ENCODE measurements at places on chromosomes 16 and 17.

DNA sequence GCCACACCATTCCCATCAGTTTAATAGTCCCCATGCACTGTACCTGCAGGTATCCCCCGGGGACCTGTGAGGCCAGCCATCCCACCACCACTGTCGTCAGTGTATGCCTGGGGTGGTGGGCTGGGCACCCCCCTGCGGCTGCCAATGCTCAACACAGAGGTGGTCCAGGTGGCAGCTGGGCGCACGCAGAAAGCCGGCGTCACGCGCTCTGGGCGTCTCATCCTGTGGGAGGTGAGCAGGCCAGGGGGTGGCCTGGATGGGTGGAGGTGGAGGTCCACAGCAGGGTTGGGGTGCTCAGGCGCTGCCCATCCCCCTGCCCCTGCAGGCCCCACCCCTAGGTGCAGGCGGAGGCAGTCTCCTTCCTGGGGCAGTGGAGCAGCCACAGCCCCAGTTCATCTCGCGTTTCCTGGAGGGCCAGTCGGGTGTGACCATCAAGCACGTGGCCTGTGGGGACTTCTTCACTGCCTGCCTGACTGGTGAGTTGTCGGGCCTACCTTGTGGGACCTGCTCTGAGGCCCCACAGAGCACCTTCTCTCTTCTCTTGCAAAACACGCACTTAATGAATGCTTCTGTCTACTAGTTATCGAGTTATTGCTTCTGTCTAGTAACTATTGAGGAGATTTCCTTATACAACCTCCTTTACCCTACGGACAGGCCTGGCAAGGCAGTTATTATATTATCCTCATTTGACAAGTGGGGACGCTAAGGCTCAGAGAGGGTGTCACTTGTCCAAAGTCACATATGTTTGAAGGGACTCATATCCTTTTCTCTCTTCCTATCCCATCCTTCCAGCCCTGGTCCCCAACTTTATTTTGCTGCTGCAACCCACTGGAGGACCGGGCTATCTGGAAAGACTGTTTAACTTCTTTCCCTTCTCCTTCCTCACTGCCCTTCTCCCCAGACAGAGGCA, 5.8 kb upstream of the TRAF4 start:
- DNase-seq = no peak

GRCh38 chr16:47470810-47471209, 9.7 kb downstream of the PHKB start:
- no peak for DNase-seq

DNA sequence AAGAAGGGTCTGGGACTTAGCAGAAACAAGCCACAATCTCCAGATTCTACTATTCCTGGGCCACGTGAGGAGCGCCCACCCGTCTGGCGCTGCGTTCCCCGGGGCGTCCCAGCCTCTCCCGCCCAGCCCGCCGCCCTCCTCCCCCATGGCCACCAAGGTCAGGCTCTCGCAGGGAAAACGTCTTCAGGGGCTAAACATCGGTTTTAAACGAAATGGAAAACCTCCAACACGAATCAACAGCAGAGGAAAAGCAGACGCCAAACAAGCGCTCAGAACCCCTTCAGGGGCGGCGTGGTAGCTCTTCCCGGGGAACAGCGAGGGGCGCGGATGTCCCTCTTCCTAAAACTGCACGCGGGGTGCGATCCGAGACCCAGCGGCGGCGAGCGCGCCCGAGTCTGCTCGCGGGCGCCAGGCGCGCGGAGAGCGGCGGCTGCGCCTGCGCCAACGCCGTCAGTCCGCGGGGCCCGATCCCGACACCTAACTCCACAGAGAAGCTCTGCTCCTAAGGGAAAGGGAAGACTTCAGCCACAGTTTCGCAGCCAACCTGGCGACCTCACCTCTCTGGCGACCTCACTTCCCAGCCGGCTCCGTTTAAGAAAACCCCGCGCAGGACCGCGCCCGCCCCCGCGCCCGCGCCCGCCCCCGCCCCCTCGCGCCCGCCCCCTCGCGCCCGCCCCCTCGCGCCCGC, 505 bp upstream of the COG1 start:
- peak; percentile 48 for DNase-seq

DNA sequence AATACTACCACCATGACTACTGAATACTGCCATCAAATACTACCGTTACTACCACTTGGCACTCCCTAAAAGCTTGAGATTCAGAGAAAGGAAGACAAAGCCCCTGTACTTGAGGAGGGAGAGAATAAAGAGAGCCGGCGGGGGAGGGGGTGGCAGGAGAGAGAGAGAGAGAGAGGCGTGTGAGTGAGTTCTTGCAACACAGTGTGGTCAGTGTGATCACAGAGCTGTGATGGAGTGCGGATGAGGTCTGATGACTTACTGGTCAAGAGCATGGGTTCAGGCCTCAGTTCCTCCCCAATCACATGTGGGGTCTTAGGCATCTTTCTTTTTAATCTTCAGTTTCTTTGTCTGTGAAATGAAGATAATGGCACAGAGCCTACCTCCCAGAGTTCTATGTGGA, 19.2 kb downstream of the PRKCB start:
- DNase-seq = no peak

- DNase-seq = no peak
Measured at GRCh38 chr17:4195306-4195705, 52.3 kb downstream of the CYB5D2 start.

DNA sequence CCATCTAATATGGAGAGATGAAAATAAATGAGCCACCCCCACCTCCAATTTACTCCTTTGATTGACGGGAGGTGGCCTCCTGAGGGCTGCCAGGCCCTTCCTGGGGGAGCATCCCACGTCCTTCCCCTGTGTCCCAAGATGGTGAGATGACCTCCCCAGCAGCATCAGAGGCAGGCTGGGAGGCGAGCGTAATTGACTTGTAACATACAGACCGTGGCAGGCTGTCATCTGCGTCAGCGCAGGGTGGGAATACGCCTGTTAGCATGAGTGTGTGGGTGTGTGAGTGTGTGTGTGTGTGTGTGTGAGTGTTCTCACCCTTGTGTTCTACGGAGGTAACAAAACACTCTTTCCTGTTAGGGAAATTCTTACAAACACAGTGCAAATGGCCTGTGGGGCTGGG, 156.9 kb upstream of the CIBAR2 start:
- no peak for DNase-seq

- no peak for DNase-seq
Measured at GRCh38 chr16:16036359-16036792, 87.0 kb downstream of the ABCC1 start.

Data from effector memory CD4-positive, alpha-beta T cell (primary cell).